HAP-1 (cell line): ENCODE measurements at places on chromosomes 5 and 9.
A peak's percentile ranks its signal among the peaks of the same experiment; 100 is the strongest.

GRCh38 chr5:86981898-86982297 lies 285.8 kb upstream of the RASA1 start:
- no peak for DNase-seq

GRCh38 chr5:62139741-62140140 lies 166.3 kb upstream of the KIF2A start:
- DNase-seq = no peak

DNA sequence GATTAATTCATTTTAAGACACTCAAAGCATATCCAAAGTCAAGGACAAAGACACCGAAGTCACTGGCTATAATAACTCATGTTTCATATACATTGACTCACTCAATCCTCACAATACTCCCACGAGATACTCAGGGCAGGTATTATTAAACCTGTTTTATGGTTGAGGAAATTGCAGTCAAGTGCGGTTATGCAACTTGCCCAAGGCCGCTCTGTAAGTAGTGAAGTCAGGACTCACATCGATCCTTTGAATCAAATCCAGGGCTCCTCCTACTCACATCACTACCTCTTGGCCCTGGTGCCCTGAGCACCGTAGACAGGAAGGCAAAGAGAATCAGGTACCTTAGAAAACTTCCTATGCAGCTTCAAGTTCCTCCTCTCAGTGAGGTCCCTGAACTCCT lies 87.8 kb upstream of the APC start:
- DNase-seq = no peak

DNA sequence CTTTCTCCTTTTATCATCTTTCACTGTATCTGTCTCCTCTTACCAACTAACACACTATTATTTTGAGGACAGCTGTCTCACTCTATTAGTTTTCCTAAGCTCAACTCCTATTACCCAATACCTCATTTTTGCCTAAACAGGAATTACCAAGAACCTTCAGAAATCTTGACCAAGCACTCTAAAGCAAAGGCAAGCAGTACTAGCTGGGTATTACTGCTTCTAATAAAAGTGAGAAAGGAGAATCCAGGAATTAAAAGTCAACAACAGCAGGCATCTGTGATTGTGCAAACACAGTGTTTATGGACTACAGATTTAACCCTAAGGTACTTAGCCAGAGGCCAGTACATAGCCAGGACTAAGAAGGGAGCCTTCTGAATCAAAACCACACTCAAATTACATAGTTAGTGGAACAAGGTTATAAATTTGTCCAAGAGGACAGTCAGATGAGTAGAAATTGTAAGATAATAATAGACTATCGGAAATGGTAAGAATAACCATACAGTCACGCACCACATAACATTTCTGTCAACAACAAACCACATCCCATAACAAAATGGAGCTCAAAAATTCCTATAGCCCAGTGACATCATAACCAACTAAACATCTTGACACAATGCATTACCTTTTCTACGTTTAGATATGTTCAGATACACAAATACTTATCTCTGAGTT lies 8.3 kb downstream of the RFX3 start:
- no peak for DNase-seq

DNA sequence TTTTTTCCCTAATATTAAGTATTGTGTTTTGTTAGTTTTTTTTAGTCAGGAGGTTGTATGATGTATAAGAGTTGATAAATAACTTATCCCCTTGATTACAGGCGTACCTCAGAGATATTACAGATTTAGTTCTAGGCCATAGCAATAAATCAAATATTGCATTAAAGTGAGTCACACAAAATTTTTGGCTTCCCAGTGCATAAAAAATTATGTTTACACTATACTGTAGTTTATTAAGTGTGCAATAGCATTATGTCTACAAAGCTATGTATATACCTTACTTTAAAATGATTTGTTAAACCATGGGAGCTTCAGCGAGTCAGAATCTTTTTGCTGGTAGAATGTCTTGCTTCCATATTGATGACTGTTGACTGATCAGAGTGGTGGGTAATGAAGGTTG lies 1180.6 kb upstream of the CDH18 start:
- DNase-seq = no peak

- DNase-seq = no peak
Measured at GRCh38 chr9:105416840-105417239, 31.0 kb upstream of the FSD1L start.

GRCh38 chr9:134538856-134539566 lies 102.6 kb upstream of the COL5A1 start:
- DNase-seq = no peak

DNA sequence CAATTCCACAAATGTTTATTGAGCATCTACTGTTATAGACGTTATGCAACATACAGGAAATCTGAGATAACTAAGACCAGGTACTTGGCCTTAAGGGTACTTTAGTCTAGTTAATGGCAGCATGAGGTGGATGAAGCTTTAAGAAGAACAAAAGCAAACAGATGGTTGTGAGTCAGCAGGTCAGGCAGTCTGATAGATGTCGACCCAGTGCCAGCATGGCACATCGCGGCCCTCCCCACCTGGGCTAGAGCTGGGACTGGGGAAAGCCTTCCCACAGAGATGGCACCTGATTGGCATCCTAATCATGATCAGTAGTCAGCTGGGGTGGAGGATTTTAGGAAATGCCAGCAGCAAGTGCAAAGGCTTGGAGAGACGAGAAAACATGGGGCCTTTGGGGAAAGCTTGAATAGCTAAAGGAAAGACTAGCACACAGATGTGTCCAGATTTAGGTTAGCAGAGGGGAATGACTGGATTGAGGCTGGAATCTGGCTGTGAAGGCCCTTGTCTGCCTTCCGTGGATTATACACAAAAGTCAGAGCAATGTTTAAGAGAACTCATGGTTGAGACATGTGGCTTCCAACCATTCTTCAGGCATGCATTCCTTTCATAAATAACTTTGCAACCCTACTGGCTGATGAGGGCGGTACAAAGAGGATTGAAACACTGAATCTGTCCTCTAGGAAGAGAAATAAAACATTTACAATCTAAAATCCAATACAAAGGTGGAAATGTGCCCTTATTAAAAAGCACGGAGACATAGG lies 395.4 kb upstream of the WWC1 start:
- DNase-seq = no peak

GRCh38 chr9:134501761-134502265 lies 139.8 kb upstream of the COL5A1 start:
- no peak for DNase-seq

DNA sequence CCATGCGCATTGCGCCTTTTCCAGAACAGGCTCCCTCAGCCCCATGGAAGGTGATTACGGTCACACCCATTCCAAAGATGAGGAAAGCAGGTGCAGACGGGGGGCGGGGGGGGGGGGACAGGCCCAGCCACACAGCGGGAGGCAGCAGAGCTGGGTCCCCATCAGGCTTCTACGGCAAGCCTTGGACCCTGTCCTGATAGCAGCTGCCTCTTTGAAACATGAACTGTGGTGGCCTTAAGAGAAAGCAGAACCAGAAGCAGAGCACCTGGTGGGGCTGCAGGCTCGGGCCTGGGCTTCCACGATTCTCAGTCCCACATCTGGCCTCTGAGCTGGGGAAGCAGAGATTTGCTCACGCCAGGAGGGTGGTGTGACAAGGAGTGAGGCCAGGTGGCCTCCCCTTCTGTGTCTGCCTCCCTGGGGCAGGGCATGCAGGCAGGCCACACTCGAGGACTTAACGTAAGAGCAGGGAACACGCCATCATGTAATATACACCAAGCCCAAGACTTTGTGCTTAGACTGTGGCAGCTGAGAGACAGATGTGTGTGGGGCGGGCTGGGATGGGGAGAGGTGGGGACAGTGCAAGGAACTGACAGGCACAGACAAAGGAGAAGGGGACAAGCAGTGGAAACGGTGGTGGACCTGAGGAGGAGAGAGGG lies 14.2 kb upstream of the PHYKPL start:
- no peak for DNase-seq

DNA sequence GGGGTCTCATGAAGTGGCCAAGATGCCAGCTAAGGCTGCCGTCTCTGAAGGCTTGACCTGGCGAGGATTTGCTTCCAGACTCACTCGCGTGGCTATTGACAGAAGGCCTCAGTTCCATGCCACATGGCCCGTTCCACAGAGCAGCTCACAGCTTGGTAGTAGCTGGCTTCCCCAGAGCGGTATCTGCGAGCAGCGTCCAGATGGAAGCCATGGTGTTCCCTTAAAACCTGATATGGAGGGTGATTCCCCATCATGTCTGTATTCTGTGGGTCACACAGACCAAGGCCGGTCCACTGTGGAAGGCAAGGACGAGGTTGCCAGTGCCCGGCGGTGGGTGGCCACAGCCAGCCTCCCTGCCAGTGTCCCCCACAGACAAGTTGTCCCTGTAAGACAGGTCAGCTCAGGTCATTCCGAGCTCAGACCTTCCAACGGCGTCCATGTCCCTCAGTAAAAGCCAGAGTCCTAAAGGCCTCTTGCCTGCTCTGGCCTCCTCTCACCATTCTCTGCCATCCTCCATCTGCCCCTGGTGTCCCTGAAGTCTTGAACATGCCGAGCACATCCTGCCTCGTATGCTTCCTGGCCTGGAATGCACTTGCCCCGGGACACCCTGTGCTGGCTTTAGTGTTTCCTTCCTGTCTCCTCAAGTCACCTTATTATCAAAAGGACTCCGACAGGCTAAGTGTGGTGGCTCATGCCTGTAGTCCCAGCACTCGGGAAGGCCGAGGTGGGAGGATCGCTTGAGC lies 61.3 kb upstream of the LRRTM2 start:
- no peak for DNase-seq

GRCh38 chr9:76374783-76375559 lies 19.3 kb downstream of the RFK start:
- DNase-seq = peak; percentile 31

DNA sequence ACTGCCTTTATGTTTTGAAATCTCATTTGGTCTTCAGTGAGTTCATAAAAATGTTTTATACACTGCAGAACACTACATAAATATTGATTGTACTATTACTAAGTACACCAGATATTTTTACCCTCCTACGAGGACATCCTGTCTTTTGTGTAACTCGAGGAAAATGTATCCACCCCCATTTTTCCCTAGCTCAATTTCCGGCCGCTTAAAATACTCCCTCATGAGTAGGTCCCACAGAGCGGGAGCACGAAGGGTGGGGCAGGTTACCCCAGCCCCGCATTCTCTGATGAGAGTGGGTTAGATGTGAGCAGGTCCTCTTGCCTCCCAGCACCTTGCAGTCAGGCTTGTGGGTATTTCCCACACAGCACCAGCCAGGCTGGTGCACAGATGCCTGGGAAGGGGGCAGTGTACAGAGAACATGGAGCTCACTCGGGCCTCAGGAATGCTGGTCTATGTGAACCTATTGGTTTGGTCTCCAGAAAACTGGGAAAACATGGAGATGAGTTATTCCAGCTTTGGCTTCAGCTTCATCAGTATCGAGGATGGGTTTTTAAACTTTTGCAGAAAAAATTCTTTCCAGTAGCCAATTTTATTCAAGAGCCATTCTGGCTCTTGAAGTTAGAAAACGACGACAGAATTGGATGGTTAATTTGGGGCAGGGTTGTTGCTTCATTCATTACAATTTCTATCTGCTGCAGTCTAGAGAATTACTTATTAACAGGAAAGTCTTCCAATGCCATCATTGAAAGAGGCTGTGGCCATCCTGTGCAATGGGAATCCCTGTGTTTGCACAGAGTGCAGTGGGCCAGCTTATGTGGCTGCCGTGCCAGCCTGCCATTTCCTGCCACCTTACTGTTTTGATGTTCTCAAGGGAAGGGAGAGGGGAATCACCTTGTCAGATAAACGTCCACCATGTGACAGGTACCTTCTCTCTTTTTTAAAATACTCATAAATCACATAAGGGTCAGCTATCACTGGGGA lies 73.2 kb downstream of the WDR41 start:
- DNase-seq = no peak

- no peak for DNase-seq
Measured at GRCh38 chr5:153630546-153630945, 140.1 kb downstream of the GRIA1 start.

DNA sequence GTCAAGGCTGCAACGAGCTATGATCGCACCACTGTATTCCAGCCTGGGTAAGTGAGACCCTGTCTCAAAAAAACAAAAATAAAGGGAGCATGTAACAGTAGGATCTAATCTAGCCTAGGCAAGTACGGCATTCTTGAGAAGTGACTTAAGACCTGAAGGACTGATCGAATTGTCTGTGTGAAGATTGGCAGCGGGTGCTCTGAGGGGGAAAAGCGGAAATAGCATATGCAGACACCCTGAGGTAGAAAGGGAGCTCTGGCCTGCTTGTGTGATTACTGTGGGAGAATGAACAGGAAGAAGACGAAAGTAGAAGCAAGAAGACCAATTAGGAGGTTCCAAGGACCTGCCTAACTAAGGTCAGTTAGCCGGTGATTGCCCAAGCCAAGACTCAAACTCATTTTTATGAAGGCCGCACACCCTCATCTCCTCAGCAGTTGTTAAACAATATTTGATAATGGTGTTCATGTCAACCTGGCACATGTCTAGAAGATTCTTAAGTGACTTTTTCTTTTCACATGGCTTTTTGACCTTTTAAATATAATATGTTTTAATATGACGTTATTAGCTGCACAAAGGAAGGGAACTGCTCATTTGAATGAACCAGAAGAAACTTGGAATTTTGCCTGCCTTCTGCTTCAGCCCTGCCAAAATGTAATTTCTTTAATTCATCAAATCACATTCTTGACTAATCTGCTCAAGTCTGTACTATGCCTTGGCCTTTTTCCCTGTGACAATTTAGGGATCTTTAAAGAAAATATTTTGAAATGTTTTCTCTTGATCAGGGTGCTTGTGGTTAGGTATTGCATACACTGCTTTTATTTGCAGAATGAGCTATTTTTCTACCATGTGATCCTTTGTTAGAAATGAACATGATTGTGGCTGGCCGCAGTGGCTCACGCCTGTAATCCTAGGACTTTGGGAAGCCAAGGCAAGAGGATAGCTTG lies 289.2 kb upstream of the DMRT1 start:
- no peak for DNase-seq

GRCh38 chr5:60287174-60287771 lies 393.7 kb upstream of the PDE4D start:
- peak; percentile 61 for DNase-seq
